Non-pigmented ciliary epithelial cell (primary cell): ENCODE measurements at places on chromosomes 2 and 18.

DNA sequence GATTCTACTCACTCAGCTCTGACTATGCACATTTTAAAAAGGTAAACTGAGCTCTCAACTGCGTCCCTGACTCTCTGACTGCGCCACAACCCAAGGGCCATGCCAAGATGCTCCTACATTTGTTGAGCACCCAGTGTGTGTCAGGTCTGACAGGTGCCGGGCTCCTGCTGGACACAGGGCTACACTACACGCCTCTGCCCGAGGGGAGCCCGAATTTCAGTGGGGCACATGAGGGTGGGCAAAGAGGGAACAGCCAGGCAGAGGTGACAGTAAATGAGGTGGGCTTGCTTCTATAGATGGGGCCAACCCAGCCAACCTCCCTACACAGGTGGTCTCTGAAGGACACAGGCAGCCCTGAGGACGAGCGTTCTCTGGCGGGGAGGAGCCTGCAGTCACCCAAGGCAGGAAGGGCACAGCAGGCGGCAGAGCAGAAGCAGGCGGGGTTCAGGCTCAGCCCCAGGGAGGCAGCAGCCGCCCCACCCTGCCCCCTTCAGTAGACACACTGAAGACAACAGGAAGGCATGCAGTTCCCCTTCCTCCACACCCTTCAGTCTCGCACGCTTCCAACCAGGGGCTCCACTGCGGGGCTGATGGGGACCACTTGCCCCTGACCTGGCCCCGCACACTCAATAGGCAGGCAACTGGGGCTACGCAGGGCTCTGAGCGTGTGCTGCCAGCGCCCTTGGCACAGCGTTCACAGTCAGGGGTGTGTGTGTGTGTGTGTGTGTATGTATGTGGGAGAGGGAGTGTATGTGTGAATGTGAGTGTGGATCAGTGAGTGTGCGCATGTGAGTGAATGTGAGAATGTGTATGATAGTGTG lies 98.4 kb downstream of the UXS1 start:
- DNase-seq, result no peak

GRCh38 chr2:190005513-190005912 lies 57.0 kb downstream of the MSTN start:
- no peak for DNase-seq

- no peak for DNase-seq
These were observed 19.4 kb downstream of the KANSL3 start for GRCh38 chr2:96618596-96619283.

DNA sequence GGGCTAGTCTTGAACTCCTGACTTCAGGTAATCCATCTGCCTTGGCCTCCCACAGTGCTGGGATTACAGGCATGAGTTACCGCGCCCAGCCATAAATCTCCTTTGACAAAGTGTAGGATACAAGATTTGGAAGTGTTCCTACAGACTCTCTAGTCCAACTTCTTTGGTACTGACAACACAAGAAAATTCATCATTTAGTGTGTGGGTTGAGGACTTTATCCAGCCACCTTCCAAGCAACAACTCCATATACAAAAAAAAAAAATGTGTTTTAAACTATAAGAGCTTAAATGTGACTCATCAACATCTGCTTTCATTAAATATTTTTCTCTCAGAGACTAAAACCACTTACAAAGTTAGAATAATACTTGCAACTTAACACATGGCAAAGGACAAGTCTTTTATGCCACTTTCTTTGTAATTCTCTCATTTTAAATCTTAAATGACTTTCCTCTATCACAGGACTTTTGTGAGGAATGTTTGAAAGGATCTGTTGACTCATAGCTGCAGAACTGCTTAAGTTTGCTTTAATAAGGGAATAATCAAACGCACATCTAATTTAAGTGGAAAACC lies 46.2 kb upstream of the ITGAV start:
- no peak for DNase-seq

DNA sequence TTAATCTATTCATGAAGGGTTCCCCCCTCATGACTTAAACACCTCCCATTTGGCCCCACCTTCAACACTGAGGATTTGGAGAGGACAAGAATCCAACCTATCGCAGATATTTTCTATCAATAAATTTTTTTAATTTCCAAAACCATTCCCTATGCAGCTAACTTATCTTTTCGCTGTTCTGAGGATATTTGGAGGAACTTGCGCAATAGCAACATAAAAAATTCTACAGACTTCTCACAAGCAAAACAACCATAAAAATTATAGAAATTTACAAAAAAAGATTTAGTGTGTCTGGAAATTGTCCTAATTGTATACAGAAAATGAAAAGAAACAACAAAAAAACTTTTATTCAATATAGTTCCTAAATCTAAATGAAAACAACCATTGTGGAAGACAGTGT lies 1472.7 kb upstream of the ZEB2 start:
- no peak for DNase-seq

- no peak for DNase-seq
These were observed 7.8 kb downstream of the MERTK start for GRCh38 chr2:111905990-111906735.

- no peak for DNase-seq
These were observed 59.6 kb downstream of the CSRNP3 start for GRCh38 chr2:165529130-165529529.

GRCh38 chr2:219041252-219041651 lies at the start of gene CFAP65:
Gene CFAP65, minus strand, starts transcription at chr2:219041516. Its CDS starts 2,468 bp downstream, at chr2:219039048.
- peak; percentile 15 for DNase-seq

DNA sequence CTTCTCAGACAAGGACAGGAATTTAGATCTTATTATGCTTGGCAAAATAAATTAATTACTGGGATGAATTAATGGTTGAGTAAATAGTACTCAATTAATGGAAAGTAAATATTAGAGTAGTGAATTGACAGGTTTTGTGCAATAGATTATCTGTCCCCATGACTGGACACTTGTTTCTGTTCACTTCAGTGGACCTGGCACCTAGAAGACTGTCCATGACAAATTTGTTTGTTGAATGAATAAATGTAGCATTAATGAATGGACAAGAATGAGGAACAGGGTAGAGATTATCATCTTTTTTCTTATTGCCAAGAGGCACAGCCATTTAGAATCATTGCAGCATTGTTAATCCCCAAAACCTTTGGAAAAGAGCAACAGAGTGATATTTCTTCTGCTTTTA lies 570.0 kb upstream of the CRIM1 start:
- no peak for DNase-seq

DNA sequence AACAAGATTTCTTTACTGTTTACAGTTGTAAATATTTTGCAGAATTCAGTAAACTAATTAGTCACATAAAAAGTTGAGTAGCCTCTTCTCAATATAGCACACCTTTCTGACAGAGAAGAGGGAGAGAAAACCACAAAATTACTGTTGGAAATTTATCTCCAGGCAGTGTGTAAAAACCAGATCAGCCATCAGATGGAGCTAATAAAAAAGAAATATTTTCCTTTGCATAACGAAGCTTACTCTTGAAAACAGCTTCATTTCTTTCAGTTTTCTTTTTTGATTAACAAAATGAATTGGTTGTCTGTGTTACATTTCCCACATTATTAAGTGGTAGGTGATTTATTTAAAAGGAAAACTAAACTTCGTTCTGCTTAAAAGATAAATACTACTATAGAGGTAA lies 259.3 kb upstream of the KCNJ3 start:
- no peak for DNase-seq

- DNase-seq, result no peak
These were observed 19.2 kb downstream of the TNS1 start for GRCh38 chr2:217983276-217984233.

- DNase-seq, result no peak
These were observed 102.5 kb upstream of the NOSTRIN start for GRCh38 chr2:168699844-168700417.

- no peak for DNase-seq
These were observed 91.1 kb downstream of the TTC32 start for GRCh38 chr2:19810637-19811036.

DNA sequence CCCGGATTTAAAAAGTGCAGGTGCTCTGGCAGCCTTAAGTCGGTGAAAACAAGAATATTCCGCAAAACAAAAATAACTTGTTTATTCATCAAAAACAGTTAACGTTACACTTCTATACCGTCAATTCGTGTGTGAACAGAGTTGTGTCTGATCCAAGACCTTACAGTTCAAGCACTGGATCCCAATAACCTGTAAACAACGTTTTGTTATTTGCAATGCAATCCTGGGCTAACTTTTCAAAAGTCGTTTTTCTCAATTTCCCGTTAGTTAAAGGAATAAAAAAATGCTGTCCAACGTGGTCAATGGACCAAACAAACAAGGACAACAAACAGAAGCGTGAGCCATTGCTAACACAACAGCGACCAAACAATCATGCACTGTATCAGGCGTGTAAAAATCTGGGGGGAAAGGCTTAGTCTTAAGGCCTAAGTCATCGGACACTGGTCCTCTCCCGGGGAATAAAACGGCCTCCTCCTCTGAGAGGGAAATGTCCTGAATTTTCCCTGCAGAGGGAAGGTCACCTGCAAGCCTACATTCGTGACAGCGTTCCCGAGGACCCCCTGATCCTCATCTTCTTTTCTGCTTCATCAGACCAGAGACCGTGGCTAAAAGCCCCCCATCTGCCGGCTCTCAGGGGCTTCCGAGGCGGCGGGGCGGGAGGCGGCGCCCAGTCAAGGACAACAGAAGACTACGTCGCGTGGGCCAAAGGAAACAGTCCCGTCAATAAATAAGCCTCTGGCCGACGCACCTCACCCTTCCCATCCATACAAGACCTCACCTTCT lies 490 bp downstream of the NDUFS1 start:
- no peak for DNase-seq

DNA sequence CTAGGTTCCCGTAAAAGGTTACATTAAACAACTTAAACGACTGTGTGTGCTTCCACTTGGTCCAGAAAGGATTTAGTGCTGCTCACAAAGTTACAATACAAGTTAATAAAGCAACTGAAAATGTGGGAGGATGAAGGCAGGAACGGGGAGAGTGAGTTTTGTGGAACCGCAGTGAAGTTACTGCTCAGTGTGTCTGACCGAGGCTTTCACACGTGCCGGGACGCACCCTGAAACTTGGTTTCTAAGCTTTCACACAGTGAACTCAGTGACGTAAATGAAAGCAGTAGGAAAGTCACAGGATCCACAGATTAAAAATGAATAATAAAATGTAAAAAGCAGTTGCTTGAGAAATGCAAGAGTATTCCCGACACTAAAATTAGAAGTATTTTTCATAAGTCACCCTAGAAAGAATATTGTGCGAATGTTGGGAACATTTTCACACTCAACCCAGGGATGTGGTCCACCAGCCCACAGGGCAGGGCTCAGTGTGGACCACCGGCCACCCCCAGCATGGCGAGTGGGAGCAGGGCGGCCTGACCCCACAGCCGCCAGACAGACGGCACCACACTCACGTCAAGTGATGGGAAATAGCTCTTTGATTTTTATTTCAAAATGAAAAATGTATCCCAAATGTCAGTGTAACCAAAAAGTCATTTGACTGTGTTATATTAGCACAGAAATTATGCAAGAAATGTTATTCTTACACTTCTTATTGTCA lies 32.6 kb upstream of the CHMP1B start:
- DNase-seq, result no peak

DNA sequence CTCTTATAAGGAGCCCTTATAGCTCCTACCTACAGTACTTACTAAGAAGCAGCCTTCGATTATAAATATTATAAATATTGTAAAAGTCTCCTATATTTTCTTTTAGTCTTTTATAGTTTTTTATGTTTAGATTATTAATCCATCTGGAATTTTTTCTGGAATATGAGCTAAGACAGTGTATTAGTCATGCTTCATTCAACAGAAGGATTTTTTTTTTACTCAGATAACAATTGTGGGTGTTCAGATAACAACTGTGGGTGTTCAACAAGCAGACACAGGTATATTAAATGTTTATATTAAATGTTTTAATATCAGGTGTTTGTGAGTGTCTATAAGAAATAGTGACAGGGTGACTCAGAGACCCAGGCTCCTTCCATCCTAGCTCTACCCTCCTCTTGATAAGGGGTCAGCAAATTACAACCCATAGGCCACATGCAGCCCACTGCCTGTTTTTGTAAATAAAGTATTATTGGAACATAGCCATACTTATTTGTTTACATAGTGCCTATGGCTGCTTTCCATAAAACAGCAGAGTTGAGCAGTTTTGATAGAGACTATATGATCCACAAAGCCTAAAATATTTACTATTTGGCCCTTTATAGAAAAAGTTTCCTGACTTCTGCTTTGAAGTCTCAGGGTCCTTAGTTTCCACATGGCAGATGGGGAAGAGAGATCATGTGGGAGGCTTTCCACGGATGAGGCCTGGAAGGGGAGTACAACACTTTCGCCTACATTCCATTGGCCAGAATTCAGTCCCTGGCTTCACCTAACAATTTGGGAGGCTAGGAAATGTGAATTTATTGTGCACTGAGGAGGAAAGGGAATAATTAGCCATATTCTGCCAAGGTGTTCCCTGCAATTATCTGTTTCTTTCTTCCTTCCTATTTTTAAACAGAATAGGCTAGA lies 4.3 kb upstream of the SPATS2L start:
- DNase-seq, result no peak

DNA sequence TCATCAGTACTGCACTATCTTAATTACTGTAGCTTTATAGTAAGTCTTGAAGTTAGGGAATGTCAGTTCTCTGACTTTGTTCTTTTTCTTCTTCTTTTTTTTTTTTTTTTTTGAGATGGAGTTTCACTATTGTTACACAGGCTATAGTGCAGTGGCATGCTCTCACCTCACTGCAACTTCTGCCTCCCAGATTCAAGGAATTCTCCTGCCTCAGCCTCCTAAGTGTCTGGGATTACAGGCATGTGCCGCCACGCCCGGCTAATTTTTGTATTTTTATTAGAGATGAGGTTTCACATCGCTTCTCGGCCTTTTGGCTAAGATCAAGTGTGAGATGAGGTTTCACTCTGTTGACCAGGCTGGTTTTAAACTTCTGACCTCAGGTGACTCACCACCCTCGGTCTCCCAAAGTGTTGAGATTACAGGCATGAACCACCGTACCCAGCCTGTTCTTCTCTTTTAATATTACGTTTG lies 41.9 kb upstream of the TANC1 start:
- peak; percentile 59 for DNase-seq

DNA sequence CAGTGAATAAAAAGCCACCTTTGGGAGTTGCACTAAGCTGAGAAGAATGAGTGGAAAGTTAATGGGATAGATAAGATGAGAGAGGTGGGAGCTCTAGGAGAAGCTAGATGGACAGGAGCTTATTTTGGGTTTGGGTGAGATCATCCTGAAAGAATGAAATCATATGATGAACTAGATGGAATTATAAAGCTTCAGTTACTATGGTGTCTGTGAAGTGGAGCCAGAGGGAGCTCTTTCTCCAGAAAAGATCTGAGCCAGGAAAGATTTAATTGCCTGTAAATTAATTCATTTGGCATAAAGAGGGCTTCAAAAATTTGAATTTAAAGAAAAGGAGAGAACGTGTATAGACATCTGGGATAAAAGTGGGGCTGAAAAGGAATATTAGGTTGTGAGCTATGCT lies 10.3 kb downstream of the DNAH6 start:
- no peak for DNase-seq

- no peak for DNase-seq
These were observed 12.8 kb upstream of the ONECUT2 start for GRCh38 chr18:57422313-57422872.

- no peak for DNase-seq
These were observed 37.0 kb downstream of the PUM2 start for GRCh38 chr2:20313659-20314058.

- DNase-seq, result no peak
These were observed 27.8 kb downstream of the CACNB4 start for GRCh38 chr2:152071092-152071491.
